Activated B cell treated with CpG ODN at 0.5 μM for 24 hours (primary cell): ENCODE measurements at places on chromosomes 1 and 21. TPM values are rescaled to one million over a fixed set of nuclear protein-coding genes. Genes with fewer than 3 reads are reported as not detected.

GRCh38 chr21:46018615-46019014, 37.0 kb downstream of the COL6A1 start:
- no peak for DNase-seq

DNA sequence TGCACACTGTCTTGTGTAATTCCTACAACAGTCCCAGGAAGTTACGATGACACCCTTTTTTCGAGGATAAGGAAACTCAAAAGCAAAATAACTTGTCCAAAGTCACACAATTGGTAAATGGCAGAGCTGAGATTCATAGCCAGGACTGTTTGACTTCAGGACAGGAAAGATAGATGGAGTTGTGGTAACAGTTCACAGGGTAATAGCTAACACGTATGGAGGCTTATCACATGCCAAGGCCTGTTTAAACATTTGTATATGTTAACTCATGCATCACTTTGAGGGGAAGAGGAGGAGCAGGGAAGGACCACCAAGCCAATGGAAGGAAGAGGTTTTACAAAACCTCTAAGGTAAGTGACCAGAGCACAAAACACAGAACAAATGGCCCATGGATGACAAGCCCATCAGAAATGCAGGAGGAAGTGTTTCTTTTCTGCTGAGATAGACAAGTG, 2.8 kb downstream of the DHCR24 start:
- no peak for DNase-seq

- peak; percentile 42 for DNase-seq
Measured at GRCh38 chr1:27527223-27527889, 37.4 kb upstream of the WASF2 start.

DNA sequence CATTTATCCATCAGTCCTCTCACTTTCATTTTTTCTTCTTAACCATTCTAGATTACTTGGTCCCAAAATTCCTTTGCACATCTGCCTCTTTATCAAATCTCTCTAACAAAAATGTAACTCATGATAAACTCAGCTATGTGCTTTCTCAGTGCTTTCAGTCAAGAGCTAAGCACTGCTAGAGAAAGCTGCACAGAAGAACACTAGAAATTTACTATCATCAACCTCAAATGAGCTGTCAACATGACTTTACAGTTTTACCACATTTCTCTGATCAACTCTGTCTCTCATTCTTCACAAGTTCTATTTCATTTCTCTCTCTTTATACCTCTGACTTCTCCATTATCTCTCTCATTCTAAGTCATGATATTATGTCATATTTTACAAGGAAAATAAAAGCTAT, 54.2 kb upstream of the PRKACB start:
- DNase-seq: no peak

The CLEC20A gene
- 1.7 and 2.9 TPM in 2 replicates for total RNA-seq

DNA sequence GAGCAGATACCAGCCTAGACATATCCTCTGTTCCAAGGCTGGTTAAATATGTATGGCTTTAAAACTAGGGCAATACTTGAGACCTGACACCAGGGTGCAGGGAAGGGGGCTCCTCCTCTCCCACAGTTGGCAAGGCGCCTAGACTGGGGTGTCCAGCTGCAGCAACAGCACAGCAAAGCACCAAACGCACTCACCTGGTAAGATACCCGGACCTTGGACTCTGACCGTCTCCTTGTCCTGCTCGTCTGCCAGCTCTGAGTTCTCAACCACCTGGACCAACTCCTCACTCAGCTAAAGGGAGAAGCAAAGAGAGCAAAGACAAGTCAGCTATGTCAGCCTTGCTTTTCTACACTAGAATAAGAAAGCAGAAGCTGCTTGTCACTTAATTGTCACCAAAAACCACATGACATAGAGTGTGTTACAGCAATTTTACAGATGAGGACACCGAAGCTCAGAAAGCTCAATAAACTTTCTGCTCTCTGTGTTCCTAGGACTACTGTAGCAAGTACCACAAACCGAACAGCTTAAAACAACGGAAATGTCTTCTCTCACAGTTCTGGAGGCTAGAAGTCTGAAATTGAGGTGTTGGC, 4.4 kb downstream of the PACC1 start:
- DNase-seq: no peak

The AMPD1 gene
- not detected in 2 replicates for total RNA-seq

DNA sequence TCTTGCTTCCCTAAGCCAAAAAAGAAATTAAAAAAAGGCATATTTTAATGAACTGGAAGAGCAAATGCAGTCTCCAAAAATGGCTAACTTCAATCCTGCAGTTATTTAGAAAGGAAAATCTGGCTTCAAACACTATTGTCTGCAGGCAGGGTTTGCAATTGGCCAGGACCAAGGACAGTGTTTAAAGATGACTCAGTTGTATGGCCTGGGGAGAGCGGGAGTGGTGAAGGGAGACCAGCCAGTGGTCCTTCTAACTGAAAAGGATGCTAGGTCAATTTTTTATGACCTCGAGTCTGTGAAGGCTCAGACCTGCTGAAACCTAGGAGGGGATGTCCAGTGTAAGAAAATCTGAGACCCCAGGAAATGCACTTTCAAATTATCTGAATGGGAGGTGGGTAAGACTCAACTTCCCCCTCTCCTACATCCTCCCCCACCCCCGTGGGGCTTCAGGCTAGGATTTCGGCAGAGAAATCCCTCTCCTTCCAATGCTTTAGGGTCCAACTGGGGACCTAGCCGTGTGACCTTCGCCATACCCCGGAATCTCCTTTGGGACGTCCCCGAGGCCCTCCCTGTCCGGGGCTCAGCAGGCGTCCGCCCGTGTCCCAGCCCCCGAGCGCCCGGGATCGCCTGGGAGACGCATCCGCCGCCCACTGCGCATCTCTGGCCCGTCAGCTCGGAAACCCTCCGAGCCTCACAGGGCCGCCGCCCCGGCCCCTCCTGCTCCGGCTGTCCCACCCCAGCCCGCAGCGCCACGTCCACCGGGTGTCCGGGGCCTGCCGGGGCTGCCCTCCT, 602 bp upstream of the RIMKLA start:
- DNase-seq: peak; percentile 14

DNA sequence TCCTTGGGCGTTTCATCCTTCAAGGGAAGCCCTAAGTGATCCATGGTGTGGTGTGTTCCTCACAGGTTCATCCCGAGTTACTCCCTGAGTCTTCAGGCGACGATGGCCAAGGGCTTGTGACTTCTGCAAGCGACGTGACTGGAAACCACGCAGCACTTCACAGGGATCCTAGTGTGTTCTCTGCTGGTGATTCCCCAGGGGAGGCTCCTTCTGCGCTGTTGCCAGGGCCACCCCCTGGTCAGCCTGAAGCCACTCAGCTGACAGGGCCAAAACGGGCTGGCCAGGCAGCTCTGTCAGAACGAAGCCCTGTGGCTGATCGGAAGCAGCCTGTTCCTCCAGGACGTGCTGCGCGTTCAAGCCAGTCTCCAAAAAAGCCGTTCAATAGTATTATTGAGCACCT, 71.5 kb downstream of the VPS26C start:
- DNase-seq: no peak

DNA sequence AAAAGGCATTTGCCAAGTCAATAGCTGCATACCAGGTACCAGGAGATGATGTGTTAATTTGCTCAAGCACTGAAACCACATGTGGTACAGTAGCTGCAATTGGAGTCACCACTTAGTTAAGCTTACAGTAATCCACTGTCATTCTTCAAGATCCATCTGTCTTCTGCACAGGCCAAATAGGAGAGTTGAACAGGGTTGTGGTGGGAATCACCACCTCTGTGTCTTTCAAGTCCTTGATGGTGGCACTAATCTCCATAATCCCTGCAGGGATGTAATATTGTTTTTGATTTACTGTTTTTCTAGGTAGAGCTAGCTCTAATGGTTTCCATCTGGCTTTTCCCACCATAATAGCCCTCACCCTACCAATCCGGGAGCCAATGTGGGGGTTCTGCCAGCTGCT, 91.9 kb downstream of the FCRL5 start:
- DNase-seq: no peak

DNA sequence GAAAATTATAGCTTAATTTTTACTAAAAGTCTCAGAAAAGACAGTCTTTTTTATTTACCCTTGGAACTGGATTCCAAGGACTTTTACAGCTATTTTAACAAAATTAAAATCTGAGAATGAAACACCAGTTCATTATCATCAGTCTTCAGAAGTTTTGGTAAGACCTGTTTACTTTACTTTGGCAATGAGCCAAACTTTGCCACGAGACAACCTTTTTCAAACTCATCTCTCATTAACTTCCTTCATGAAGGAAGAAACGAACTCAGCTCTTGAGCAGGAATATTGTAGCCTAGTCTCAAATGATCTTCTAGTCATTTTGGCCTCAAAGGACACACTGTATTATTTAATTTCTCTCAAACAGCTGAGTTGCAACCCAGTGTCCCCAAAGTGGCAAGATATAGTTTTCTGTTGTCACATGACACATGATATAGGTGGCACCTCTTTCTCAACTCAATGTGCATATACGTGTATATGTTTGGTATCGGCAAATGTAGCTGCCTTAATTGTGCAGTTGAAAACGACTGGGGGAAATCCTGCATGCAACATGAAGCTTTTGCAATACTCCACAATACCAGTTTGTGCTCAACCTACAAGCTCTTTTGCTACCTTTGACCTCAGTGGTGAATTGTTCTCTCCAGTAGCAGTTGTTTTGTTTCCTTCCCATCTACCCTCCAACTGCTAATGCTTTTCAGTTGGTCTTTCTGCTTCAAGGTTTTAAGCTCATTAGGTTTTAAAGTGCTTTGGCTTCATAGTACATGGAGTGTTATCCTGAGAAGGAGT, 8.4 kb upstream of the GNG4 start:
- DNase-seq: no peak

DNA sequence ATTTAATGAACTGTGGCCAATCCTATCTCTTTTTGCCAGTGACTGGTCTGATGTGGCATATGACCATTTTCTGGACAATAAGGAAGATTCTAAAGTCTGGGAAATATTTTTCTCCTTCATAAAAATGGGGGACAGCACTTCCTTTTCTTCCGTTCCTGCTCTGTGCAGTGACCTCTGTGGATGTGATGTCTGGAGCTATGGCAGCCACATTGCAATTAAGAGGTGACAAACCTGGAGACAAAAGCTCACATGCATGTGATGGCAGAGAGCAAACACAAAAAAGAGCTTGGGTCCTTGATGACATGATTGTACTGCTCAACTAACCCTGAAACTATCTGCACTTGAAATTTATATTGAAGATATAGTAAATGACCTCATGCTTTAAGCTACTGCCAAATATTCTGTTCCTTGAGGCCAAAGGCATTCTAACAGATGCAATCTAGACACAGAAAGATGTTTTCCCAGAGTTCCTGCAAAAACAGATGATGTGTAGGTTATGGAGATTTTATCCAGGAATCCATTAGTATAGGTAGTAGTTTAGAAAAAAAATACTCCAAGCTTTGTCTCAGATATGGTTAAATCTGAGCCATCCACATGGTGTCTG, 2.2 kb upstream of the MAGI3 start:
- no peak for DNase-seq
